ENCODE measurements at places on chromosomes 1 and 21. TPM values are rescaled to one million over a fixed set of nuclear protein-coding genes. Genes with fewer than 3 reads are reported as not detected.

DNA sequence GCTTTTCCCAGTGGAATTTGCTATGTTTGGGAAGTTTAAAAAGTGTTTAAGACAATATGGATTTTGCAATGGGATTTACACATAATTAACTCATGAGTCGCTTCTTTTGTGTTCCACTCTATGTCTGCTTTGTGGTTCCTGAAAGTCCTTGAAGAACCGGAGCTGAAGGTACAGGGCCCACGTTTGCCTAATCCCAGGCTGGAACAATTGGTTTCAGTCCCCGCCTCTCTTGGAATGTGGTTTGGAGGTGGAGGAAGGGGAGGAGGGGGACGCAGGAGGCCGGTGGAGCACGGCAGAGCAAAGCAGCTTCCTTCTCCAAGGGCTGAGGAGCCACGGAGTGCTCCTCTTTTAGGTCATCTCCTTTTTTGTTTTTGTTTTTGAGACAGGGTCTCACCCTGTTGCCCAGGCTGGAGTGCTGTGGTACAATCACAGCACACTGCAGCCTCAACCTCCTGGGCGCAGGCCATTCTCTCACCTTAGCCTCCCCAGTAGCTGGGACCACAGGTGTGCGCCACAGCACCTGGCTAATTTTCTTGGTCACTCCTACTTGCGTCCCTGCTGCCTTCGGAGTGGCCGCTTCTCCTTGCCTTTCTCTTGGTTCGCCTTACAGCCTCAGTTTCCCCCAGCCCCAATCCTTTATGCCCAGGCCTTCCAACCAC is 129.5 kb upstream of the ERRFI1 start:
- H3K27ac ChIP-seq: no peak overlapping the region
- H3K36me3 ChIP-seq: no peaks in the 10 kb centered on the region
- no peaks in the 10 kb centered on the region for H3K27me3 ChIP-seq
- DNase-seq: peak; percentile 65

- H3K27ac ChIP-seq: no peak overlapping the region
- no peak overlapping the region for H3K4me3 ChIP-seq
- no peaks in the 10 kb centered on the region for H3K27me3 ChIP-seq
- peaks cover 2% of the 10 kb centered on the region for H3K4me1 ChIP-seq
These were observed 143.0 kb upstream of the MAGI3 start for GRCh38 chr1:113247355-113247754.

FAM167B gene
- 1.4 TPM for total RNA-seq

TRIM67 gene
- not detected for total RNA-seq

DNA sequence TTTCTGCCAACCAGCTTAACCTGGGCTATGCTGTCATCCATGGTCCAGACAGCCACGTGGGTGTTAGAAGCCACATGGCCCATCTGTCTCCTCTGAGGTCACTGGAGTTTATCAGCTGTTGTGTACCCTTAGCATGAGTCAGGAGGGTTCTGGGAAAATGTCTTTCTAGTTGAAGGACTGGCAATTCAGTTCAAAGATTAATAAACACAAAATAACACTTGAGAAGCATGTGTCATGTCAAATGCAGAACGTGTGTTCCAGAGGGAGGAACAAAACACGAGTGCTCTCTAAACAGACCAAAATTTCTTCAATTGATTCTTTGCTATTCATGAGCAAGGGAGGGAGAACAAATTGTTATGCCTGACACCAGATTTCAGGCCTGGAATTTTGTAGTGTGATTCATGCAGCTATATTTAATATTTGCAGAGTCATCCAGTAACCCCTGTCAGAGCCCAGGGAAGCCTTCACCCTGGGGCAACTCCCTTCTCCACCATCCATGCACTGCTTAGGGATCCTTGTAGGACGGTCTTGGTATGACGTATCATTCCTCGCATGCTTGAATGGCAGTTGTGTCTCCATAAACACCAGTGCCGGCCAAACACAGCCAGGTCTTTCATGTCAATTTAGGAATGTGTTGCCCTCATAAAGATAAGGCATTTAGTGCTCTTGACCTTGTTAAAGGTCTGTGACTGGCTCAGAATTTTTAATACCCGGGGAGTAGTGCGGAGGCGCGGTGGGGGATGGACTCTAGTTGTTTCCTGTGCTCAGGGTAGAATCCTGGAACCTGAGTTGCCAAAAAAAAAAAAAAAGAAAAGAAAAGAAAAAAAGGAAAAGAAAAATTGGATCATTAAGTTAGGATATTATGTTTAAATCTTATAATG is 27.7 kb upstream of the DYRK1A start:
- peaks cover 18% of the 10 kb centered on the region for H3K4me1 ChIP-seq
- H3K4me3 ChIP-seq: no peak overlapping the region
- peak overlapping the region; percentile 99 for H3K27ac ChIP-seq
- no peaks in the 10 kb centered on the region for H3K27me3 ChIP-seq
- peak; percentile 85 for DNase-seq

DNA sequence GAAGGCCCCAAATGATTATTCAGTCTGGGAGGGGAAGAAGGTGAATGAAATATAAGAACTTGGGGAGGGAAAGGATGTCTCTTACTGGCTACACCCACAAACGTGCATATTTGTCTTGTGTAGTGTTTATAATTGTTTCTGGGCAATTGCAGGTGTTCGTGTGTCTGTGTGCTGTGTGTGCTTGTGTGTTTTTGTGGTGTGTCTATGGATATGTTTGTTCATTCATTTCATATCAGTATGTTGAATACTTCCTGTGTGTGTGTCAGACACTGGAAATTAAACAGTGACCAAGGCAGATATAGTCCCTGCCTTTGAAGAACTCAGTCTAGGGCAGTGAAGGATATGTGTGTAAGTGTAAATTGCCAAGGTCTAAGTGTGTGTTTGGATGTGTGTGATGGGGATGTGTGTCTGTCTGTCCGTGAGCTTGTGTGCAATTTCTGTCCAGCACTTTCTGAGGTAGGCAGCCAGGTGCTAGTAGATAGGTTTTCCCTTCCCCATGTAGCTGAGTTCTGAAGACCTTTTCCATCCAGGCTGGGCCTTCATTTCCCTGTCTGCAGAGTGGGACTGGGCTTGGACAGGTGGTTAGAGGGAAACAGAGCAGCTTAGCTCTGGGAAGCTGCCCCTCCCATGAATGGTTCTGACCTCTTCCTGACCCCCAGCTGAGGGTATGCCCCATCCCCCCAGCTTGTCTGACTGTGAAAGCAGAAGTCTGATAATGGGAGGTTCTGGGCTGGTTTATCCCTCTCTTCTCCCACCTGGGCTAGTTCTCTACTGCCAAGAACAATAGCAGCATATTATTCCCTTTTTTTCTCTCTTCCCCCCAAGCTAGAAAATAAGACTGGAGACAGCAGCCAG is 3.8 kb downstream of the AGO1 start:
- peaks cover 40% of the 10 kb centered on the region for H3K4me1 ChIP-seq
- H3K27me3 ChIP-seq: no peaks in the 10 kb centered on the region
- peak; percentile 15 for DNase-seq
- H3K36me3 ChIP-seq: peaks cover 8% of the 10 kb centered on the region

GRCh38 chr1:204728045-204728444 is 42.5 kb upstream of the LRRN2 start:
- H3K4me3 ChIP-seq: no peak overlapping the region
- no peaks in the 10 kb centered on the region for H3K4me1 ChIP-seq
- DNase-seq: no peak
- H3K36me3 ChIP-seq: no peaks in the 10 kb centered on the region
- no peak overlapping the region for H3K27ac ChIP-seq

DNA sequence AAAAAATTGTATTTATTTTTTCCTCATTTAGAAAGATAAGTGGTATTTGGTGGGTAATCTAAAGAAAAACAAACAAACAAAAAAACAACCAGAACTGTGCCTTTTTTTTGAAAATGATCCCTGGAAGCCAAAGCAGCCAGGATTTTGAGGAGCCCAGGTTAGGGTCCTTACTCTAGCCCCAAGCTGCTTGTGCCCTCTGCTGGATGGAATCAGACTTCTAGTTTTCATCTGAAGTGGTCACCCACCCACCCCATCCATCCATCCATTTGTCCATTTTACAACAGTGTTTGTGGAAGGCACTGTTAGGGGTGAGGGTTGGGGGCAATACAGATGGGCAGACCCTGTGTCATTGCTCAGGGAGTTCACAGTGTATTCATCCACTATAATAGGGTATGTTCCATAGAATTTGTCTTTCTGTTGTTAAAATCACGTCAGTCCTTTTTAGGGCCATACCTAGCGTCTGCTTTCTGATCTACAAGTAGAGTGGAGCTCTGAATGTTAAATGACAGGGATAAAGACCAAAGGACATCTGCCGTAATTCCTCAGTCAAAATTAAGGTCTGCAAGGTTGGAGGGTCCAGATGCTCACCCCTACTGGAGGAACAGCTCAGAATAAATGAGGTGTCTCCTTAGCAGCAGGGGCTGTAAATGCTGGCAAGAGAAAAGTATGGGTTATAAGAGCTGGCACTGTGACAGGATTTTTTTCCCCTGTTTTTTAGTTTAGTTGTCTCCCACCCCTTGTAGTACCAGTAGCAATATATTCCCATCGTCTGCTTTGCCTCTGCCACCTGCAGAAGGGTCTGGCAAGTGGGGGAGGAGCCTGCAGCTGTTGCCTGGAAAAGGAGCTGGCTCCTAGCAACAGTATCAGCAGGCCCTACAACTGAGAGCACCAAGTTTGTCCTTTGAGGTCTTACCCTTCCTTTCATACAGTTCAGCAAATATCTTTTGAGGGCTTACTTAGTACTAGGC is 3.2 kb downstream of the LRRC42 start:
- H3K27me3 ChIP-seq: no peaks in the 10 kb centered on the region
- H3K36me3 ChIP-seq: peaks cover 21% of the 10 kb centered on the region
- no peak overlapping the region for H3K4me3 ChIP-seq
- DNase-seq: peak; percentile 70
- H3K27ac ChIP-seq: peak overlapping the region; percentile 58

DNA sequence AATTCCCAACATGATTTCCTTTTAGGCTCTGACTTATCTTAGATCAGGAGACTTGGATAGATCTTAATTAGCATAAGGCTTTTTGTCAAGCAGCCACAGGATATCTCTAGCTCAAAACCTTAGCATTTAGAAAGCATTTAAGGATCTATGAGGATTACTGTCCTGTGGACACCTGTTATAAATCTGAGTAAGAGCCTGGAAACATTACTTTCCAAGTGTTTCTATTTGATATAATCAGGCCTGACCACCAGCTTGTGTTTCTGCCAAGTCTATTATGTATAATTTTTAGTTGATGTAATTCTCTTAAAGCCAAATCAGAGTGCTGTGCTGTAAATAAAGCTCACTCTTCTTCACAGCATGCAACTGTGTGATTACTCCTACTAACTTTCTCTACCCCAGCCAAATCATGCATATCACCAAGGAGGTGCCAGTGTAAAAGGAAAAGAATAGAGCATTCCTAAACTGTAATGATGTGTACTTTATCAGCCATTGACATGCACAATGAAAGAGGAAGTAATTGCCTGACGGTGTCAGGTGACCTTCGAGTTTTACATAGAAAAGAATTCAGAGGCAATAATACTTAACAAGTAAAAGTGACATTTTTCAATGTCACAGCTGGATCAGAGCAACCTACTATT is 309.9 kb upstream of the PRMT6 start:
- no peak overlapping the region for H3K4me3 ChIP-seq
- peaks cover 11% of the 10 kb centered on the region for H3K4me1 ChIP-seq
- DNase-seq: no peak
- H3K36me3 ChIP-seq: no peaks in the 10 kb centered on the region

DNA sequence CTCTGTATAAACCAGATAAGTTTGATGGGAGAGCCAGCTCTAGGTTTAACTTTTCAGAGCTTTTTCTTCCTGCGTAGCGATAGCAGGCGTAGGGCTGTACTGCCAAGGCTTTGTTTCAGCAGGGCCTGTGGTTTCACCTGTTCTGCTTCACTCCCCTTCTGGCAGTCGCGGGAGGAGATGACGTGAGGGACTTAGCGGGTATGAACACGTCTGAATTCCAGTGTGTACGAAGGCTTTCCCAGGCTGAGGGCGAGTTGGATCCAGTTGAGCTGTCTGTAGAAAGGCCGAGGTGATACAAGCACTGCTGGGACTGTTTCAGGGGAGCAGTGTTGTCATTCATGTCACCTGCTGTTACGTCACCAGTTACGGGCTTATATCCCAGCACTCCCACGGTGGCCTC is 21.2 kb downstream of the PEX14 start:
- no peak for DNase-seq
- H3K27me3 ChIP-seq: no peaks in the 10 kb centered on the region
- no peak overlapping the region for H3K27ac ChIP-seq
- H3K4me1 ChIP-seq: no peaks in the 10 kb centered on the region

DNA sequence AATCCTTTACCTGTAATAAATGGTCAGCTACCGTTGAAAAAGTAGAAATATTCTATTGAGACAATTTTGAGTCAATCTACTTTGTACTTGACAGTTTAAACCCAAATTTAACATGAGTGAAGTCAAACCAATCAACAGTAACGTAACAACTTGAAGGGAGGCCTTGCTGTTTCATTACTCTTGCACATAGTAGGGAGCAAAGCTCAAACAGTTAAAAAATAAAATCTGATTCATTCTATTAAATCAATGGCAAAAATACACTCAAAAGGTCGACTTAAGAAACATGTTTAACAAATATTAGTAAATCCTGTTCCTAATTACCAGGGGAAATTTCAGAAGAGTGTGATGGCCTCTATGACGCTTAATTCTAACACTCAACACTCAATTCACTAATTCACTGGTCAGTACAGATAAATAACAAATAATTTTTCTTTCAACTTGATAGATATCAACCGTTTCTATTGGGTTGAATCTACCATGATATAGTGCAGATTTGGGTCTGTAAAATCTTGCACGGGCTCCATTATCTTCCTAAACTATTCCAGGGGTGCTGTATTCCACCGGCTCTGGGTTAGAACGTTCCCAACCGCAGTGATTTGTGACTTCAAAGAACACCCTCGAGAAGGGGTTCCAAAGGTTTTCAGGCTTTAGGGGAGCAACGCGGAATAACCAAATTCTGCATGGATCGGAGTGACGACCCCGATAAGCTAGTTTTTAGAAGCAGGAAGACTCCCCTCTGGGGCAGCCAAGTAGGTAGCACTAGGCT is 1.4 kb downstream of the TARBP1 start:
- H3K4me3 ChIP-seq: peak overlapping the region; percentile 96
- H3K27ac ChIP-seq: peak overlapping the region; percentile 93
- peaks cover 6% of the 10 kb centered on the region for H3K4me1 ChIP-seq

DNA sequence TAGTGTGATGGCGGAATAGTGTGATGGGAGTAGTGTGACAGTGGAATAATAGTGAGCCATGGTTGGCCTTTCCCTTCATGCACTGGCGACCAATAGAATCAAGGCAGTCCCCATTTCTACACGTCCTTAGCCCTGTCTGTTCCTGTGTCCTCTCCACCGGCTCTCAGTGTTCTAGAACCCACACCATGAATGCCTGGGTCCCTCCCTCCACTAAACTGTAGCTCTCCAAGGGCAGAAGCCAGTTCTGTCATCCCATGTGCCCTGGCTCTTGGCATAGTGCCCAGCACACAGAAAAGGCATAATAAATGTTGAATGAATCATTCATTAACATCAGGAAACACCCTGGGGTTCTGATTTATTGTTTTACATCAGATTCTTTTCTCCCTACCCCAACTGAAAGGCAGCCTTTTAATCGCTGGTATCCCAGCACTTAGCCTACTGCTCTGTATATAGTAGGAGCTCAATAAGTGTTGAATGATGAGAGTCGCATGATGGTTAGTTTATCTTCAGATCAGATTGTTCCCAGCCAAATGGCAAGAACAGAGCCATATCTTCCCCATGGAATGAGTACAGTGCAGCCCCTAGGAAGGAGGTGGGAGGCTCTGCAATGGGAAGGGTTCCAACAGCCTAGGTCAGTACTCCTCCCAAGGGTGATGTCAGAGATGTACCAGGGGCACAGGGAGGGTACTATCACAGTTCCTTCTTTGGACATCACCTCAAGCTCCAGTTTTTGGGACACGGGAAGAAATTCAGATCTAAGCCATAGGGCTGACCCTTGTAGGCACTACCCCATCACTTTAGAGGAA is 325.7 kb downstream of the HHAT start:
- H3K4me3 ChIP-seq: no peak overlapping the region
- no peak overlapping the region for H3K27ac ChIP-seq
- H3K27me3 ChIP-seq: no peaks in the 10 kb centered on the region

Data from cardiac muscle cell (in vitro differentiated cells and primary cell).